Mesangial cell (primary cell): ENCODE measurements at places on chromosomes 1 and 21. TPM values are rescaled to one million over a fixed set of nuclear protein-coding genes. Genes with fewer than 3 reads are reported as not detected.

The GIPC2 gene
- total RNA-seq = 0.25 and 0.49 TPM in 2 replicates

The SLC1A7 gene
- total RNA-seq = not detected in 2 replicates

The TMIGD3 gene
- not detected in 2 replicates for total RNA-seq

The LCE3D gene
- total RNA-seq = not detected in 2 replicates

The KCND3 gene
- total RNA-seq = not detected in 2 replicates

The S100B gene
- total RNA-seq = not detected in 2 replicates
